Kidney glomerular epithelial cell (primary cell): ENCODE measurements at places on chromosomes 7 and 10.
A peak's percentile ranks its signal among the peaks of the same experiment; 100 is the strongest.

- no peak for DNase-seq
Observed at GRCh38 chr7:116583653-116584052, 58.8 kb downstream of the CAV1 start.

DNA sequence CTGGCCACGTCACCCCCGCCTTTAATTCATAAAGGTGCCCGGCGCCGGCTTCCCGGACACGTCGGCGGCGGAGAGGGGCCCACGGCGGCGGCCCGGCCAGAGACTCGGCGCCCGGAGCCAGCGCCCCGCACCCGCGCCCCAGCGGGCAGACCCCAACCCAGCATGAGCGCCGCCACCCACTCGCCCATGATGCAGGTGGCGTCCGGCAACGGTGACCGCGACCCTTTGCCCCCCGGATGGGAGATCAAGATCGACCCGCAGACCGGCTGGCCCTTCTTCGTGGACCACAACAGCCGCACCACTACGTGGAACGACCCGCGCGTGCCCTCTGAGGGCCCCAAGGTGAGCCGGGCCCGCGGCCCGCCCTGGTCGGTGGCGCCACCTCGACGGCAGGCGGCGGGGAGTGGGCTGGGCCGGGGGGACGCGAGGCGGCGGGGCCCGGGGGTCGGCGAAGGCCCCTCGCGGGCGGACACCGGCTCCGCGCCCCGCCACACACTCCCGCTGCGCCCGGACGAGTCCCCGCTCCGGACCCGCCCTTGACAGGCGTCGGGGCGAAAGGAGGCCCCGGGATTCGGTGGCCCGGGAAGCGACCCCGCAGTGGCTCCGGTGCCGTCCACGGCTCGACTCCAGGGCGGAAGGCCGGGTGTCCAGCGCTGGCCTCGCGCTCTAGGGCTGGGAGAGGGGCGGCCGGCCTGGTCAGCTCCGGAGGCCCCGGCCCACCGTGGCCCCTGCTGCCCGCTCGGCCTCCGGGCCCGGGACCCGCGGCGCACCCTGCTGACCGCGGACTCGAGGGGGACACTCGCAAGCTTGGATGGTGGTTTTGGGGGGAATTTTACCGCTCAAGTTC, 557 bp downstream of the BAG3 start:
- no peak for DNase-seq

- DNase-seq = no peak
Observed at GRCh38 chr7:135308583-135309327, 75.1 kb downstream of the STRA8 start.

GRCh38 chr7:149867762-149868622, 5.8 kb upstream of the ATP6V0E2 start:
- no peak for DNase-seq

DNA sequence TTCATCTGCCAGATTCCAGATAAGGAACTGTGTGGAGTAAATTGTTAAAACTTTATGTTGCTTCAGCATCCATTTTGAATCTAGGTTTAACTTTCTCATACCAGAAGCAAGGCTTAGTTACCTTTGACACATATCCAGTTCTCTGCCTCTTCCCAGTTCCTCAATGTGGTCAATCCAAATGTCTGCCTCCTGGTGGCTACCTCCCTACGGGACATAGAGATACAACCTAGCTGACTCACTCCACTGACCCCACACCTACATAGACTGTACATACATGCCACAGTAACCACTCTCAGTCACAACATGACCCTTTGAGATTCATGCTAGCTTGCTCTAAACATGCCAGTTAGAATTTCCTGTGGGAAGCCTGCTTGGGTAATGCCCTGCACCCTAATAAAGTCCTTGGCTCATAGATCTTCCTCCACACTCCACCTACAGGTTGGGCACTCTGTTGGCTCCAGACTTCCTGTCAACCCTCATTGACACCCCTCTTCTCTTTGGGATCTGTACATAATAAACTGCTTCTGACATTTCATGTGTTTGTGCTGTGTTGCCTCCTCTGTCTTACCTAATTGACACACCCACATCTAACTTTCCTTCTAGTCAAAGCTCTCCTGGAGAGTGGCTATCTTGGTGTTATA, 278.1 kb downstream of the HTR7 start:
- DNase-seq = no peak

GRCh38 chr7:43110791-43111535, 1.5 kb upstream of the HECW1 start:
- no peak for DNase-seq

DNA sequence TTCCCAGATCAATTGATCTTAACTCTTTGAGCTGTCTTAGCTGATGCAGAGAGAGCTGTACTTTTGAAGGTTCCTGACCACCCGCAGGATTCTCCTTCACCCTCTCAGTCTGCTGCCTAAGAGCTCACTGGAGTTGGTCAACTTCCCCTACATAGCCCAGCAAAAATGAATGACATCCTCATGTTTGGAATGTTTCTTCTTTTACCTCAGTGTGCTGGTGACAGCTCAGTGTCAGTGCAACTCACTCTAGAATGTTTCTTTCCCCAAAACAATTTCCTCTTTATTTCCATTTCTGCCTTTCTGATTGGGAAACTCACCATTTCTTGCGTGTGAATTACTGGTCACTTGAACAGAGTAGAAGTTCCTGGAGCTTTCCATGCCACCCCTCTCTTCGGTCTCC, 48.7 kb downstream of the LSMEM1 start:
- DNase-seq = no peak

DNA sequence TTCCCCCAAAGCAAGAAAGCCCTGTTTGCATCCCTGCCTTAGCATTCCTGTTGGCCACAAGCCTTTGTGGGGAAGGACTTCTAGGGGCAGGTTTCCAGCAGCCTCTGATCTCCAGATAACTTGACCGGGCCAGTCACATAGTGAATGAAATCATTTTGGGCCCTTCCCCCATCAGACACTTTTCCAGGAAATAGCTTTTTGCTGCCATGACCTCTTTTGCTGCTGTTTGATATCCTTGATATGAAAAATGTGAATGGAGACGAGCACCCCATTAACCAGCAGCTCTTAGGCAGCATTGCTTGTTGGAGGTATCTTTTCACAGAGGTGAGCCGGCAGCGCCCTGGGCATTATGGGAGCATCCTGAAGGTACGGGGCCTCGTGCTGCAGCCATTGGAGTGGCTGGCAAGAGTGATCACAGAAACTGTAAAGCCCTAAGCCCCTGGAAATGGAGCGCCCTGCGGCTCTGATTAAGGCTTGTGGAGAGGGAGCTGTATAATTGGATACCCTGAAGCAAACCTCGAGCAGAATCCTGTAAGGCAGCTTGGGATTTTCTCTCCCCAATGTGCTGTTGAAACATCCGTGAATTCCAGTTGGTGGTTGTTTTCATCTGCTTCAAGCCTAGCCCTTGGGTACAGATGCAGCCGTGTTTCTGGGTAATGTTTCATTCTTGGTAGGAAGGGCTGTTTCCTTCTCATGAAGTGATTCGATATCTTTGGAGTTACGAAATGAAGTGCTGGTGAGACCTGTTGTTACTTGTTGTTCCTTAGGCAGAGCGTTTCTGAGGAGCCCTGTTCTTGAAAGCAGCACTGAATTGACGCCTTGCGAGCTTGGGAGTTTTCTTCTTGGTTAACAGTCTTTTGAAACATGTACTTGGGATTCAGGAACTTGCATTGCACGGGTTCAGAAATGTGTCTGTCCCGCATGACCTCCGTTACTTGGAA, 179.0 kb downstream of the PTEN start:
- no peak for DNase-seq

- DNase-seq = no peak
Observed at GRCh38 chr7:129084801-129085551, 30.1 kb upstream of the TNPO3 start.

- DNase-seq = no peak
Observed at GRCh38 chr10:18010050-18010449, 58.3 kb downstream of the SLC39A12 start.

- DNase-seq = no peak
Observed at GRCh38 chr10:31697271-31698180, 231.1 kb downstream of the ARHGAP12 start.

DNA sequence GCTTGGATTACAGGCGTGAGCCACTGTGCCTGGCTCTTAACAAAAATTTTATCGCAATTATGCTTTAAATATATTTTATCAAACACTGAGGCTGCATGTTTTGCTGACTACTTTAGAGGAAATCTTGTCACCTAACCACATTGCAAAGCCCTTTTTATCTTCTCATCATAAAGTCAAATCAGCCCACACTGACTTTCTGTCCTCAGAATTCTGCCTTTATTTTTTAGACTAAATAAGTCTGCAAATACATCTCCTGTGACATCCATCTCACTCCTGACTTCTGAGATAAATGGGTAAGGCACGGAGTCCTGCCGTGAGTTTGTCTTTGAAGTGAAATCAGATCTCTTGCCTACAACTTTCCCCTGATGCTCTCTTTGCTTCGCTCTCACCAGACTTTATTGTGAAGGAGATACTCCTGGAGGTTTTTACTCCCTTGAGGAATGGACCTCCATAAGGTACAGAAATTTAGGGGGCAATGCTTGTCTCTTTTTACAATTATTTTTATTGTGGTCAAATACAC, 23.5 kb upstream of the UCMA start:
- DNase-seq = no peak

GRCh38 chr7:29945259-29945809, 44.3 kb downstream of the SCRN1 start:
- no peak for DNase-seq

- DNase-seq = no peak
Observed at GRCh38 chr10:125095228-125095627, 65.1 kb downstream of the CTBP2 start.

- DNase-seq = no peak
Observed at GRCh38 chr7:32347244-32347828, 142.8 kb downstream of the LSM5 start.

DNA sequence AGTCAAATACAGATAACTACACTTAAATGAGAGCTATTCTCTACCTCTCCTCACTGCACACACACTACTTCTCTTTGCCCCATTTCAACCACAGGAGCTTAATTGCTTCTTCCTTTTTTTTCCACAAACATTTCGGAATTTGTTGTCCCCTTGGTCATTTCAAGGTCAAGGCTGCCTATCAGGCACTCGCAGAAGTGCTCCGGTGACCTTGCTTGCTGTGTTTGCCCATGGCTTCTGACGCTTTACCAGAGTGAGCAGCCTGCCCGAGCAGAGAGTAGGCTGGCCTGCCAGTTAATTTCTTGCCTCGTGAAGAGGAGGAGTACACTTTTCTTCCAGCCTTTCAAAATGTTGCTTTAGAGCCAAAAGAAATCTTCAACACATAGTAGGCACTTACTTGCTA, 297.1 kb upstream of the LRGUK start:
- DNase-seq = no peak

GRCh38 chr10:109913306-109913892, 9.9 kb downstream of the XPNPEP1 start:
- DNase-seq = no peak

GRCh38 chr10:15802375-15802949, 57.8 kb downstream of the MINDY3 start:
- DNase-seq = no peak

DNA sequence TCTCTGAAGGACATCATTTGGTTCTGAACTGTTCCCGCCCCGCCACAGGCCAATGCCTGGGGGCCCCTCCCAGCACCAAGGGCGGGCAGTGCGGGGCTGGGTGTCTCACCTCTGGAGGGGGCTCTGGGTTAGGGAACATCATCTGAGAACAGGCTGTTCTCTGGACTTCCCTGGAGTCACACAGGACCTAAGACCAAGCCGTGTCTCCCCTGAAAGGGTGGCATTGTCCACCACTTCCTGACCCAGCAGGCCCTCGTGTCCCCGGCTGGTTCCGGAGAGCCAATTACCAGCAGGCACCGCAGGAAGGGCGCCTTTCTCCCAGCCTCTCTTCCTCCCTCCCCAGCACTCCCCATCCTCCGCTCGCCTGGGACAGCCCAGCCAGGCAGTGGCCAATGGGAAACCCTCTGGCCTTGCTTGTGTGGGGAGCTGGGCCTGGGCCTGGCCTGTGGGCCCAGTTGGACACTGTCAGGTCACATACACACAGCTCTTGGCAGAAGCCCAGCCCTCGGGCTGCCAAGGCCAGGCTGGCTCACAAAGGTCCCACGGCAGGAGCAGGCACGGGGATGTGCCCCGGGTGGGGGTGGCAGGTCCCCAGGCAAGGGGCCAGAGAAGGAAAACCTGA, 119.5 kb downstream of the SPDYE5 start:
- DNase-seq = no peak

DNA sequence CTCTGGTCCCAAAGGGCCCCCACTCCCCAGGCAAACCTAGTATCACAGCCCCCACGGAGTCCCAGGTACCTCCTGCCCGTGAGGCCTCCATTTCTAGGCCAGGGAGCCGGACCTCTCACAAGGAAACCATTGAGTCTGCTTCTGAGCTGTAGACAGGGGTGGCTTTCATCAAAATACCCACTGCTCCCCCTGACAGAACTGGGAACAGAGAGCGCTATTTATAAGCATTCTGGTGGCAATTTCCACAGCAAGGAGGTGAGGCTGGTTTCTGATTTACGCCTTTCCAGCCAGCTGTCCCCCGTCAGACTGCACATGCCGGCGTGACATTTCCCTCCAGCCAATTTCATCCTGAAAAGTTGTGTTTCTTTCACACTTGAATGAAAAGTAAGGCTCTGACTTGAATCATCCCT, 407.5 kb upstream of the PRKCQ start:
- no peak for DNase-seq

GRCh38 chr7:69060516-69060915, 537.8 kb upstream of the AUTS2 start:
- DNase-seq = no peak

GRCh38 chr10:68562661-68563570, 2.8 kb downstream of the TET1 start:
- no peak for DNase-seq

GRCh38 chr7:88111954-88112471, 107.8 kb downstream of the SRI start:
- DNase-seq = no peak

- peak; percentile 44 for DNase-seq
Observed at GRCh38 chr10:47137311-47137851, 162.6 kb upstream of the GDF10 start.

GRCh38 chr7:100489824-100490223, 6.1 kb downstream of the NYAP1 start:
- DNase-seq = peak; percentile 39

- DNase-seq = no peak
Observed at GRCh38 chr7:37394158-37394557, 54.5 kb downstream of the ELMO1 start.

- no peak for DNase-seq
Observed at GRCh38 chr7:32137059-32137458, 66.9 kb upstream of the PDE1C start.

- DNase-seq = no peak
Observed at GRCh38 chr10:18753312-18753895, 94.2 kb downstream of the ARL5B start.

DNA sequence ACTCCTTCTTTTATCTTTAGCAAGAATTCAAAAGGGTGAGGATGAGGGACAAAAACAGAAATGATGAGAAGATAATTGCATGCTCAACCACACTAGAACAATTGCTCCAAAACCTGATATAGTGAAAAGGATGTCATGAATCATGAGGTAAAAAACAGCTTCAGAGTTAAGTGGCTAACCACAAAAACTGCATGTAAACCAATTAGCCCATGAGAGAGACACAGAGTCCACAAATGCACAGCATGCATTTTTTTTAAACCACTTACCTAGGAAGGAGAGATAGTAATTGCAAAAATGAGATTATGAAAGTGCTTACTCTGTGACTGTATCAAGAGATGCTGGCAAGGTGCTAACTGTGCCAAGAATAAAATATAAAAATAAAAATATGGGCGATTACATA, 132.9 kb downstream of the MBL2 start:
- DNase-seq = no peak
